Activated T-cell treated with anti-CD3 and anti-CD28 coated beads, Interleukin-2, amount 50 U/mL, for 72 hours (primary cell): ENCODE measurements at places on chromosomes 16 and 17. TPM values are rescaled to one million over a fixed set of nuclear protein-coding genes. Genes with fewer than 3 reads are reported as not detected.

Gene STX8
- 53.8 TPM for total RNA-seq

Gene SLC16A5
- 7.5 TPM for total RNA-seq

Gene SULT1A4
- total RNA-seq: 2.0 TPM

Gene CKLF
- 163 TPM for total RNA-seq

Gene MC1R
- 15.2 TPM for total RNA-seq

Gene PPP1R27
- total RNA-seq: not detected

Gene MYH2
- not detected for total RNA-seq

Gene OR3A3
- not detected for total RNA-seq

Gene FOXO3B
- total RNA-seq: 4.0 TPM

GRCh38 chr17:28878981-28879380 is 18.6 kb downstream of the FLOT2 start:
- H3K27ac ChIP-seq: no peak overlapping the region
- peaks cover 24% of the 10 kb centered on the region for H3K36me3 ChIP-seq
- peaks cover 44% of the 10 kb centered on the region for H3K4me1 ChIP-seq
- no peaks in the 10 kb centered on the region for H3K27me3 ChIP-seq
- H3K4me3 ChIP-seq: no peak overlapping the region

- H3K4me1 ChIP-seq: no peaks in the 10 kb centered on the region
- H3K27me3 ChIP-seq: peaks cover 8% of the 10 kb centered on the region
- H3K27ac ChIP-seq: no peak overlapping the region
- H3K4me3 ChIP-seq: no peak overlapping the region
These were observed 30.6 kb downstream of the TNFRSF13B start for GRCh38 chr17:16941072-16942036.

GRCh38 chr17:81070541-81071246 is 35.7 kb downstream of the BAIAP2 start:
- no peaks in the 10 kb centered on the region for H3K36me3 ChIP-seq
- no peak for DNase-seq
- H3K4me1 ChIP-seq: no peaks in the 10 kb centered on the region
- no peak overlapping the region for H3K4me3 ChIP-seq
- no peaks in the 10 kb centered on the region for H3K27me3 ChIP-seq

GRCh38 chr17:13200671-13201070 is 182.8 kb upstream of the ELAC2 start:
- no peak overlapping the region for H3K27ac ChIP-seq
- peaks cover 1% of the 10 kb centered on the region for H3K36me3 ChIP-seq
- no peaks in the 10 kb centered on the region for H3K27me3 ChIP-seq
- H3K4me3 ChIP-seq: no peak overlapping the region

- H3K4me1 ChIP-seq: peaks cover 22% of the 10 kb centered on the region
- H3K27ac ChIP-seq: no peak overlapping the region
- no peak for DNase-seq
These were observed 347.6 kb downstream of the SNX29 start for GRCh38 chr16:12324152-12324551.

GRCh38 chr17:896953-897661 is 82.5 kb downstream of the NXN start:
- no peak for DNase-seq
- no peak overlapping the region for H3K27ac ChIP-seq
- no peaks in the 10 kb centered on the region for H3K36me3 ChIP-seq
- peaks cover 33% of the 10 kb centered on the region for H3K27me3 ChIP-seq
- H3K4me1 ChIP-seq: no peaks in the 10 kb centered on the region

- no peak for DNase-seq
- peaks cover 18% of the 10 kb centered on the region for H3K4me1 ChIP-seq
- H3K27me3 ChIP-seq: peaks cover 51% of the 10 kb centered on the region
- no peaks in the 10 kb centered on the region for H3K36me3 ChIP-seq
These were observed 10.1 kb upstream of the COL1A1 start for GRCh38 chr17:50211249-50212120.

GRCh38 chr16:66930189-66930588 is 4.0 kb downstream of the CIAO2B start:
- no peak overlapping the region for H3K4me3 ChIP-seq
- H3K36me3 ChIP-seq: peaks cover 17% of the 10 kb centered on the region
- H3K4me1 ChIP-seq: peaks cover 49% of the 10 kb centered on the region
- no peak for DNase-seq
- peaks cover 7% of the 10 kb centered on the region for H3K27me3 ChIP-seq

- H3K27ac ChIP-seq: no peak overlapping the region
- H3K36me3 ChIP-seq: no peaks in the 10 kb centered on the region
- H3K27me3 ChIP-seq: no peaks in the 10 kb centered on the region
- H3K4me3 ChIP-seq: no peak overlapping the region
- DNase-seq: no peak
These were observed 33.0 kb downstream of the COX11 start for GRCh38 chr17:54935471-54935870.

- H3K27me3 ChIP-seq: no peaks in the 10 kb centered on the region
- H3K27ac ChIP-seq: no peak overlapping the region
- H3K4me3 ChIP-seq: no peak overlapping the region
- H3K4me1 ChIP-seq: no peaks in the 10 kb centered on the region
These were observed 70.1 kb downstream of the COPRS start for GRCh38 chr17:31788956-31789355.

DNA sequence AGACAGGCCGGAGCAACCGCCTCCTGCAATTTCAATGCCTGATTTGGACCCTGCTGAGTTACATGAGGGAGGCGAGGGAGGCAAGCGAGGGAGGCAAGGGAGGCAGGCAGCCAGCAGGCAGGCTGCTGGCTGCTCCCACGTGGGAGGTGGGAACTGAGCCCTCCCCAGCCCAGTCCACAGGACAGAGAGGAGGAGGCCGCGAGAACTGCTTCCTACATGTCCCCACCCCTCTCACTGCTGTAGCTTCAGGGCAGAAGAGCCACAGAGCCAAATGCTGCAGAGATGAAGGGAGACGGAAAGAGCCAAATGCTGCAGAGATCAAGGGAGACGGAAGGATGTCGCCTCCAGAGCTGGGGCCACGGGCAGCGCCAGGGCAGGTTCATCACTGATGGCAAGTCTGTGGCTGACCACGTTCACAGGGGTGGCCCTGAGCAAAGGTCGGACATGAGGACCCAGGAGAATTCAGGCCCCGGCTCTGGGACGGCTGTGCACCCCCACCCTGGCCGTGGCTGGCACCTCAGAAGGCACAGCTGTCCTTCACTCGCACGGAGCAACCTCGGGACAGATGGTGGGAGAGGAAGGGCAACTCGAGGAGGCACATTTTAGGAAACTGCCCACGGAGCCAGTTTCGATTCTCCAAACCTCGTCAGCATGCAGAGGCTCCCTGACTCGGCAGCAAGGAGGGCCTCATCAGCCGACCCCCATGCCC is 21.5 kb downstream of the RPH3AL start:
- H3K36me3 ChIP-seq: no peaks in the 10 kb centered on the region
- peaks cover 10% of the 10 kb centered on the region for H3K27me3 ChIP-seq
- H3K27ac ChIP-seq: no peak overlapping the region

- no peak overlapping the region for H3K4me3 ChIP-seq
- peaks cover 7% of the 10 kb centered on the region for H3K27me3 ChIP-seq
- H3K27ac ChIP-seq: no peak overlapping the region
- no peaks in the 10 kb centered on the region for H3K4me1 ChIP-seq
- peak; percentile 42 for DNase-seq
These were observed 58.3 kb downstream of the SPACA3 start for GRCh38 chr17:33049781-33050414.

GRCh38 chr17:65183736-65184135 is 46.6 kb downstream of the RGS9 start:
- no peak overlapping the region for H3K4me3 ChIP-seq
- no peak for DNase-seq
- H3K36me3 ChIP-seq: no peaks in the 10 kb centered on the region
- H3K27me3 ChIP-seq: peaks cover 22% of the 10 kb centered on the region

- peaks cover 19% of the 10 kb centered on the region for H3K4me1 ChIP-seq
- H3K27ac ChIP-seq: no peak overlapping the region
- H3K4me3 ChIP-seq: no peak overlapping the region
- peaks cover 77% of the 10 kb centered on the region for H3K27me3 ChIP-seq
These were observed 2.2 kb upstream of the BICDL2 start for GRCh38 chr16:3038896-3039295.

- DNase-seq: no peak
- H3K36me3 ChIP-seq: no peaks in the 10 kb centered on the region
- H3K4me3 ChIP-seq: peak overlapping the region; percentile 98
- H3K4me1 ChIP-seq: peaks cover 38% of the 10 kb centered on the region
- H3K27ac ChIP-seq: peak overlapping the region; percentile 80
- H3K27me3 ChIP-seq: no peaks in the 10 kb centered on the region
These were observed 541 bp downstream of the VKORC1 start for GRCh38 chr16:31094088-31094423.

DNA sequence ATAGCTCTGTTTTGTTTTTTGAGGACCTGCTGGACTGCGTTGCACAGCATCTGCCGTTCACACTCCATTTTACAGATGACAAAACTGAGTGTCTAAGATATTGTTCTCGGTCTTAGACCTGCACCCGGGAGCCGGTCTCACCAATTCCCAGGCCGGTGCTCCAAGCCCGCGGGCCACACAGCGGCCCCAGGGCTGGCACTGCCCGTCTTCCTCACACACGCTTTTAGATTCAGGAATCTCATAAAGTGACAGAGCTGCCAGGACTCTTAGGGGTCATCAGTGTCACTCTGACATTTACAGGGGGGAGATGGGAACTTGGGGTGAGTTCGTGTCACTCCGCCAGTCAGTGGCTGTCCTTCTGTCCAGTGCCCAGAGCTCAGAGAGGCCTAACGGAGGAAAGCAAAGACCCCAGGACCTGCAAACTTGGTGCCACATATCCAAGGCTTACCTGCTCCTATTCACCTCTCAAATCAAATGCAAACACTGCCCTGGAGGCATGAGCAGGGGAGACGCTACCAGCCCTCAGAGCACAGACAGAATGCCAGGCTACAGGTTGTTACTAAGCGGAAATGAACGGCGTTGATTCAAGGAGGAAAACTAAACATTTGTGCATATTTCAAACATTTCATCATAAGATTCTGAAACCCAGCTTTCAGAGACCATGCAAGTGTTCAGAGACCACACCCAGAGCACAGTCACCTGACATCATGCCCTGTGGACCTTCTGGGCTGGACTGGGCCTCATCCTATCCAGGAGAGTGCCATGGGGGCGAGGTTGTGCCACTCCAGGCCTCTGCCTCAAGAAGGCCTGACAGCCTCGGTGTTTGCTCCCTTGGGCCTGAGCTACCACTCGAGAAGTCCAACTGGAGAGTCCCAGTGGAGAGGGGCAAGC is 29.5 kb downstream of the TNFRSF13B start:
- H3K36me3 ChIP-seq: no peaks in the 10 kb centered on the region
- H3K4me3 ChIP-seq: no peak overlapping the region
- peaks cover 8% of the 10 kb centered on the region for H3K27me3 ChIP-seq
- H3K27ac ChIP-seq: no peak overlapping the region

GRCh38 chr17:31561469-31562375 is 170.2 kb downstream of the RAB11FIP4 start:
- no peak for DNase-seq
- peaks cover 11% of the 10 kb centered on the region for H3K4me1 ChIP-seq
- H3K4me3 ChIP-seq: peak overlapping the region; percentile 22
- H3K36me3 ChIP-seq: no peaks in the 10 kb centered on the region

DNA sequence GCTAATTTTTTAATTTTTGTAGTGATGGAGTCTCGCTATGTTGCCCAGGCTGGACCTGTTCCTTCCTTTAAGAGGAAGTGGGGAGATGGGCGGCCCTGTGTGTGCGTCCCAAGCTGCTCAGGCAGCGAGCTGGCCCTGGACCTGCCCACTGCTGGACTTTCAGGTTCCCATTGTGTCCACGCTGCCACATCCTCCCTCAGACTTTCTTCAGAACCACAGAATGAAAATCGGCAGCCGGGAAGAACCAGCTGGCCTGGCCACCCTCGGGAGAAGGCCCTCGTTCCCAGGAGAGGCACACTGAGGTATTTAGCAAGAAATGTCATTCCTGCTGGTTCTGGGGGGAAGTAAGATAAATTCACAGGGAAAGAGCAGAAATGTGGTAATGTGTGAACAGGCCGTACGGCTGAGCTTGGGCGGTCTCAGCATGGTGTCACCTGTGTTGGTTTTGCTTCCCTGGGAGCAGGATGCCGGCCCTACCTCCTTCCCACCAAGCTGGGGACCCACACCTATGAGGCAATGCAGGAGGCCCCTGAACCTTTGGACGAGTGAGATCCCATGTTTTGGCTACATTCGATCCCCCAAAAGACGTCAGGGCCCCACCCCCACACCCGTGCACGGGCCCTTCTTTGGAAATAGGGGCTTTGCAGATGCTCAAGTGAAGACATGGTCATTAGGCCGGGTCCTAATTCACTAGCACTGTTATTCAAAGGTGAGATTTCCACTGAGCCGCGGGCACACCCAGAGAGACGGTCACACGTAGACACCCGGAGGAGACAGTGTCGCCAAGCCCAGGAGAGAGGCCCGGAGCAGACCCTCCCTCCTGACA is 35.9 kb upstream of the ZNF469 start:
- H3K27me3 ChIP-seq: no peaks in the 10 kb centered on the region
- H3K36me3 ChIP-seq: no peaks in the 10 kb centered on the region
- DNase-seq: no peak
- H3K27ac ChIP-seq: no peak overlapping the region

GRCh38 chr16:52501746-52502145 is 45.2 kb downstream of the TOX3 start:
- no peak overlapping the region for H3K27ac ChIP-seq
- no peaks in the 10 kb centered on the region for H3K4me1 ChIP-seq
- no peak for DNase-seq
- H3K27me3 ChIP-seq: no peaks in the 10 kb centered on the region
